ENCODE measurements at places on chromosomes 6 and 20. TPM values are rescaled to one million over a fixed set of nuclear protein-coding genes. Genes with fewer than 3 reads are reported as not detected.

The CDH26 gene
- 0.34 TPM for total RNA-seq

The ADAM33 gene
- 3.0 TPM for total RNA-seq

The MRPS18A gene
- total RNA-seq = 33.5 TPM

The FAM83D gene
- 2.1 TPM for total RNA-seq

The TRIM10 gene
- not detected for total RNA-seq

The HLA-DQB2 gene
- not detected for total RNA-seq

The SLC17A2 gene
- total RNA-seq = not detected

The FOXS1 gene
- 26.0 TPM for total RNA-seq

DNA sequence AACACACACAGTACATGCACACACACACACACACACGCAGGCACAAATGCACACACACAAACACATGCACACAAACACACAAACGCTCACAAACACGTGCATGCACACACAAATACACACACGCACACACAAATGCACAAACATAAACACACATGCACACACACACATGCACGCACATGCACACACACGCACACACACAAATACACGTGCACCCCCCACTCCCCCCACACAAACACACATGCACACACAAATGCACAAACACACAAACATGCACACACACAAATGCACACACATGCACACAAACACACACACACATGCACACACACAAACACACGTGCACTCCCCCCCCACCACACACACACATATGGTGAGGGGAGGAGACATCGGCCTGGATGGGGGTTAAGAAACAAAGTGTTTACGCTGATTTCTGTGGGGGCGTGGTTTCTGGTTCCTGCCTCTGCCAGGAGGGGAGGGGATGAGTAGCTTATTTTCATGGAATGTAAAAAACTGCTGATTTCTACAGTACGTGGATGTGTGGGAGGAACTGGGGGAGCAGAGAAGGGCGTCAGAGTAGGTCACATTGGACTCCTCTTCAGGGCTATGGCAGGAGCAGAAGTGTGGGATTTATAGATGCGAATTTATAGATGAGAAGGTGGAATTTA is 607.2 kb downstream of the QKI start:
- no peak for DNase-seq

DNA sequence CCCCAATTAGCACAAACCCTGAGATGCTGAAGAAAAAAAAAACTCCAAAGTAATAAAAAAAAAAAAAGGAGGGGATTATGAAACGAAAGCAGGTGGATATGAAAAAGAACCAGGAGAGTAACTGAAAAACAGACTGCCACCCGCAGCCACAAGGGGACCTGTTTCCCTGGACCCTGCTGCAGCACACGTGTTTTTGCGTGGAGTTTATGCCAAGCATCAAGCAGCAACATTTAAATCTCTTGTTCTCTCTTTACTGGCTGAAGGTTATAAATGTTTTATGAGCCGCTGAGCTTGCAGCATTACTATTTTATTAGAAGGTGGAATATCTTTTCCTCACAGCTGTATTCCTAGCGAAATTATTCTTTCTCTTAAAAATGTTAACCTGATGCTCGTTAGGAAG is 131.6 kb upstream of the OLIG3 start:
- DNase-seq = no peak

- no peak for DNase-seq
These were observed 100.9 kb downstream of the SPTLC3 start for GRCh38 chr20:13109658-13110057.

GRCh38 chr6:5261545-5262109 is 314 bp downstream of the FARS2 start:
- DNase-seq = no peak

DNA sequence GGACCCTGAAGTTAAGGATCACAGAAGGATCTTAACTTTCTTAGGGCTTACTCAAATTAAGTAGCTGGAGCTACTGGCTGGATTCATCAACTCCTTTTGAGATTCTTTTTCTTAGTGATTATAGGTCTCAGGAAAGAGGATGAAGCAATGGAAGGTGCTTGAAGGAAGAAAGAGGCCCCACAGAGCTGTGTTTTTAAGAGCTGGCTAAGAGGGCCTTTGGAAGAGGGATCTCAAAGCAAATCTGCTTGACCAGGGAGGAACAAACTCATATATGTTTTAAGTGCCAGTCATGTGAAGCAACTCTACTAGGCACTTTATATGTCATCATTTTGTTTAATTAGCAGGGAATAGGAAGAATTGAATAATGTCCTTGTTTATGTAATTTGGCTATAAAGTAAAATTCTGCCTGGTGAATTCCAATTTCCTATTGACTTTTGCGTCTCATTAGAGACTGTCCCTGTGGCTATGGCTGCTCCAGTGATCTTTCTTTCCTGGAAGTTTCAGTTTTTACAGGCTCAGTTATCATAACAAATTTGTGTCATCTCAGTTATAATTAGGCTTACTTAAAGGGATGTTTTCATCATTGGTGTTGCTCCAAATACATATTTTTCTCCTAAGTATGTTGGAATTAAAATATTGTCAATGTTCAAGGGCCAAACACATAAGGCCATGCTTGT is 222.8 kb upstream of the CITED2 start:
- no peak for DNase-seq

- no peak for DNase-seq
These were observed 29.5 kb downstream of the EEF1A1 start for GRCh38 chr6:73491377-73491776.

- no peak for DNase-seq
These were observed 470.6 kb downstream of the MAFB start for GRCh38 chr20:40218316-40218969.

Data from astrocyte (in vitro differentiated cells and primary cell).